ENCODE measurements at places on chromosomes 11 and 22. TPM values are rescaled to one million over a fixed set of nuclear protein-coding genes. Genes with fewer than 3 reads are reported as not detected.

PLEKHA7 gene
- 1.1 TPM for total RNA-seq

EMID1 gene
- total RNA-seq: 0.29 TPM

C11orf42 gene
- total RNA-seq: not detected

MS4A12 gene
- total RNA-seq: not detected

UBQLNL gene
- 0.29 TPM for total RNA-seq

DCDC1 gene
- total RNA-seq: 1.1 TPM

OR51B5 gene
- total RNA-seq: not detected

OR5P2 gene
- not detected for total RNA-seq

PARVG gene
- total RNA-seq: 1.1 TPM

CSNK2A3 gene
- 2.1 TPM for total RNA-seq

NLRX1 gene
- 29.7 TPM for total RNA-seq

PHOX2A gene
- total RNA-seq: not detected

PHETA2 gene
- total RNA-seq: 23.9 TPM

OR52A1 gene
- not detected for total RNA-seq

TYR gene
- not detected for total RNA-seq

ART1 gene
- not detected for total RNA-seq

MMP13 gene
- total RNA-seq: 2.5 TPM

ZNF215 gene
- total RNA-seq: 4.3 TPM

CRYBB2 gene
- not detected for total RNA-seq

NCR3LG1 gene
- 26.5 TPM for total RNA-seq

GPHA2 gene
- total RNA-seq: not detected

KRTAP5-9 gene
- not detected for total RNA-seq

CNTF gene
- total RNA-seq: 1.8 TPM

ZP1 gene
- total RNA-seq: 0.36 TPM

LARGE1 gene
- total RNA-seq: 22.8 TPM

OR52N4 gene
- not detected for total RNA-seq

Data from osteoblast (primary cell).